Naive thymus-derived CD4-positive, alpha-beta T cell (primary cell): ENCODE measurements at places on chromosomes 1 and 21. TPM values are rescaled to one million over a fixed set of nuclear protein-coding genes. Genes with fewer than 3 reads are reported as not detected.
A peak's percentile ranks its signal among the peaks of the same experiment; 100 is the strongest.

DNA sequence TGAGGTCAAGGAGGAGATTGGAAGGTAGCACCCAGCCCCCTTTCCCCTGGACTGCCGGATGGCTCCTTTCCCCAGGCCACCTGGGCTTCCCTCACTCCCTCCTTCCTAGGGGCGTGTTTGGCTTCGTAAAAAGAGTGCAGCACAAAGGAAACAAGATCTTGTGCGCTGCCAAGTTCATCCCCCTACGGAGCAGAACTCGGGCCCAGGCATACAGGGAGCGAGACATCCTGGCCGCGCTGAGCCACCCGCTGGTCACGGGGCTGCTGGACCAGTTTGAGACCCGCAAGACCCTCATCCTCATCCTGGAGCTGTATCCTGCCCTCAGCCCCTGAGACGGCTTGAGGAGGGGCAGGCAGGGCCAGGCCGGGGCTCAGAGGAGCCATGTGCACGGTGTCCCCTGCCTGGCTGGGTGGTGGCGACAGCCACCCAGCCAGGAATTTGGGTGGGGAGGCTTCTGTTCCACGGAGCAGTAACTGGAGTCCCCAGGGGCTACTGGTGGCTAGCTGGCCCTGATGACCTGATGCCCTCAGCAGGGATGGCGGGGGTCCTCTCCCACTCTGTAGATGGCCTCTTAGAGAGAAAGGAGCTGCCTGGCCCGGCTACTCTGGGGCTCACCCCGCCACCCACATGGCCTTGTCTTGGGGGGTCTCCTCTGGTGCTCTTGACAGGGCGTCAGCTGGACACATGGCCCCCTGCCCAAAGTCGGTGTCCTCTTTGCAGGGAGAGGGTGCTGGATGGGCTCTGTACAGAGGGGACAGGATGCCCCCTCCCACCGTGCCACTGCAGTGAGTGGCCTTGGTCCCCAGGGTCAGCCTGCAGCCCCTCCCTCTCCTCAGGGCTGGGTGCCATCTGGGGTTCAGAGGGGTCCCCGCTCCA is 39.5 kb downstream of the TRIM11 start:
- H3K27ac ChIP-seq = no peak overlapping the region
- H3K27me3 ChIP-seq = no peaks in the 10 kb centered on the region
- no peaks in the 10 kb centered on the region for H3K36me3 ChIP-seq
- no peak for DNase-seq

DNA sequence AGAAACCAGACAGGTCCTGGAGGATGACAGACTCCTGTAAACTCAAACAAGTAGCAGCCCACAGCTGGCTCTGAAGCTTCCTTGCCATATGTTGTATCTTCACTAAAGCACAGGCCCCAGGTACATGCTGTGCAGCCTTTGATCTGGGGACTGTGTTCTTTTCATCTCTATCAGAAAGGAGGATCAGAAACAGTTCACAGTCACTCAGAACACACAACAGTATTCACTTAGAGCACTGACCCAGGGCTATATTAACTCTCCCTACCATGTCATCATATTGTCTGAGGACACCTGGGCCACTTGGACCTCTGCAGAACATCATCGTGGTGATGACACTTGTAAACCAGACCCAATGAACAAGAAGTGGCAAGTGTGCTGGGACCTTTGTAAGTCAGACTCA is 222.0 kb downstream of the SETD4 start:
- no peak overlapping the region for H3K4me3 ChIP-seq
- H3K27ac ChIP-seq = no peak overlapping the region
- DNase-seq = no peak

DNA sequence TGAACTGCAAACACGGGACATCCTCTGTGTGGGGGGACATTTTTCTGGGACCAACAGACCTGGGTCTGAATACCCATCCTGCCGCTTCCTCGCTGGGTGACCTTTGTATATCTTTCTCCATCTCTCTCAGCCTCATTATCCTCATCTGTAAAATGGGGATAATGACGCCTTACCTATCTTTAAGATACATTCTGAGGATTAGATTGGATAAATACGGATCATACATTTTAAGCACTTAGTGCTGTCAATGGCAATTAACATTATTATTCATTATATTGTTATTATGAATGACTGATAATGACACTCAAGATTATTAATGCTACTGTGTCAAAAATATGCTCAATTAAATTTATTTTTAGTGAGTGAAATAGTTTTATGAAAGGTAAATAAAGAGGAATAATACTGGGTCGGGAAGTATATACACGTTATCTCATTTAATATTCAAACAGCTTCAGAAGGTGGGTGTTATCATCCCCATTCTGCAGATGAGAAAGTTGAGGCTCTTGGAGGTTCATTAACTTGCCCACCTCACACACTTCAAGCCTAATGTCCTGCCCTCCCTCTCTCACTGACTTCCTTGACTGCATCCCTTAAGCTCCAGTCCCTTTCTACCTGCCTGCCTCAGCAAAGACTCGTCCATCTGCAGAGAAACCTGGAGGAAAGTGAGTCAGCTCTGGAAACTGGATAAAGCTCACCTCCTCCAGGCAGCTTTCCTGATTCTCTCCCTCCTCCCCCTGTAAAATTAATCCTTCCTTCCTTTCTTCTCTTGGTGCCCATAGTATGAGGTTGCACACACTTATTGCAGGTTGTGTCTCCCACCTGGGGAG is 120.7 kb upstream of the JUN start:
- H3K4me3 ChIP-seq = peak overlapping the region; percentile 60
- no peaks in the 10 kb centered on the region for H3K27me3 ChIP-seq

GRCh38 chr1:115492880-115493279 is 148.9 kb upstream of the VANGL1 start:
- no peaks in the 10 kb centered on the region for H3K4me1 ChIP-seq
- no peak for DNase-seq
- no peak overlapping the region for H3K4me3 ChIP-seq
- no peaks in the 10 kb centered on the region for H3K36me3 ChIP-seq
- no peaks in the 10 kb centered on the region for H3K27me3 ChIP-seq

DNA sequence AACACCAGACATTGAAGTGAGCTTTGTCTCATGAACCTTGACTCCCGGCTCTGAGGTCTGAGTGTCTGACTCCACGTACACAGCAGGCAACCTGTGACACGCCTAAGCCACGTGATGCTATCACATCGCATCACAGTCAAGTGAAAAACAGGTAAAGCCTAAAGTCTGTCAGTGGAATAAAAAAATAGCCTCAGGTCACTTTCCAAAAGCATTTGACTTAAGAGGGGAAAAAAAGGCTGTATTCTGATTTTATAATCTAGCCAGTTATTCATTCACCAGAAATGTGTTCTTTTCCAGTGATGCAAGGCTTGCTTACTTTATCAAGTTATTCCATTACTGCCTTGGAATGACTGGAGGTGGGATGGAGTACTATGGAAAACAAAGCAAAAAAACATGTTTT is 163.2 kb upstream of the HMCN1 start:
- no peak for DNase-seq
- peaks cover 32% of the 10 kb centered on the region for H3K4me1 ChIP-seq
- H3K27me3 ChIP-seq = no peaks in the 10 kb centered on the region
- no peak overlapping the region for H3K4me3 ChIP-seq
- no peak overlapping the region for H3K27ac ChIP-seq
- no peaks in the 10 kb centered on the region for H3K36me3 ChIP-seq

- no peaks in the 10 kb centered on the region for H3K27me3 ChIP-seq
- no peak for DNase-seq
- H3K4me3 ChIP-seq = no peak overlapping the region
- H3K4me1 ChIP-seq = peaks cover 74% of the 10 kb centered on the region
- H3K27ac ChIP-seq = peak overlapping the region; percentile 9
Observed at GRCh38 chr1:156497078-156497742, 3.4 kb downstream of the MEF2D start.

DNA sequence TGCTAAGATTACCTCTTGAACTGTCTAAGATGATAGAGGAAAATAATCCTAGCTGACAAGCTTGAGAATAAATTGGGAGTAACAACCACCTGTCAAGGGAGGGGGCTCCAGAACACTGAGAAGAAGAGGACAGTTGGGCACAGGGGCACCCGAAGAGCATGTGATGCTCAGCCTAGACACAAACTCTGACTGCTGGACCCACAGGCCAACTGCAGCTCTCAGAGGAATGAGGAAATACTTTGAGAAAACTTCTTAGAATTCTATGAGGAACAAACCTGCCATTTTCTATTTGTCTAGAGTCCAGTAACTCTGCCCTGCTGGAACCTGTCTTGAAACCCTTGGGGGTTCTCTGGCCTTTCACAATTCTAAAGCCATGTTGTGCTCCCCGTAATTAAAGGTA is 124.1 kb upstream of the KCNK2 start:
- no peaks in the 10 kb centered on the region for H3K4me1 ChIP-seq
- H3K27me3 ChIP-seq = no peaks in the 10 kb centered on the region
- no peaks in the 10 kb centered on the region for H3K36me3 ChIP-seq
- H3K4me3 ChIP-seq = no peak overlapping the region

DNA sequence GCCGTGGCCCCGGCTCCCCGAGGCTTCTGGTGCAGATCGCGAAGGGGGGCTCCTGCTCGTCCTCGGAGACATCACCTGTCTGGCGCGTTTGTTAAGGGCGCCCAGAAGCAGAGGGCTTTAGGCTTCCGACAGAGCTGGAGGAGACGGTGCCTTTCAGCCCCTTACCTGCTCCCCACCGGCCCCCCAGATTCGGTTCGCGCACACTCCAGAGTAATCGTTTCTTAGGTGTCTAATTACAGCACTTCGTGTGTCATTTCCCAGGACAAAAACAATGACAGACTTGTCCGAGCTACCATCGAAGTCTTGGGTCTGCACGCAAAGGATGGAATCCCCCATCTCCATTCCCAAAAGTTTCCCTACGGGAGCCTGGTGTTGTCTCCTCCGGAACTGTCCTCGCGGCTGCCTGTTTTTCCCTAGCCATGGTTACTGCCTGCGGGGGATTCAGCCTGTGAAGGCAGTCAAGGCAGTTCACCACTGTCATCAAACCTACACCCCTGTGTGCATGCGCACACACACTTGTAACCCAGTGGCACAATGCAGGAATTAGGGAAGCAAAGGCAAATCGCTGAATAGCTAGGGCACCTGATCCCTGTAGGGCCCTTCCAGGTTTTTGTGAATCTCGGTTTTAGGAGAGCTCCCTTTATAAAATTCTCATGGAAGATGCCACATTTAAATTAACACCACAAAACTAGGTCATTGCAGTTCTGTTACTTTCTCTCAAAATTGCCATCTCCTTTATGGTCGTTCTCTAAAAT is 738 bp upstream of the CDC42BPA start:
- peak; percentile 15 for DNase-seq
- no peaks in the 10 kb centered on the region for H3K36me3 ChIP-seq
- peaks cover 4% of the 10 kb centered on the region for H3K4me1 ChIP-seq
- H3K27me3 ChIP-seq = peaks cover 3% of the 10 kb centered on the region

- H3K4me1 ChIP-seq = no peaks in the 10 kb centered on the region
- DNase-seq = no peak
- no peak overlapping the region for H3K27ac ChIP-seq
- H3K36me3 ChIP-seq = no peaks in the 10 kb centered on the region
Observed at GRCh38 chr1:211068976-211069375, 65.0 kb downstream of the KCNH1 start.

The SLC19A1 gene
- 21.6 TPM for total RNA-seq
